ENCODE measurements at places on chromosomes 2 and 18.

DNA sequence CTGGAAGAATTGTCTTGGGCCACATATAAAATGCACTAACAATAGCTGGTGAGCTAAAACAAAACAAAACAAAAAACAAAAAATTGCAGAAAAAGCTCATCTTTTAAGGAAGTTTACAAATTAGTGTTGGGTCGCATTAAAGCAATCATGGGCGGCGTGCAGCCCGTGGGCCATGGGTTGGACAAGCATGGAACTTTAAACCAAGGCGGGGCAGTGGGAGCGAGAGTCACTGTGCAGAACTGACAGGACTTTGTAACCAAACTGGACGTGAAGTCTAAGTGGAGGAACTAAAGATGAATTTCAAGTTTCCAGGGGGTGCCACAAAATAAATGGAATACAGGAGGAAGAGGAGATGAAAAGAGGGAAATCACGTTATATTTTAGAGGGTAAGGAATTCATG, 80.7 kb downstream of the PSMG2 start:
- no peak for DNase-seq

GRCh38 chr2:106734165-106734564, 151.8 kb downstream of the ST6GAL2 start:
- no peak for DNase-seq

DNA sequence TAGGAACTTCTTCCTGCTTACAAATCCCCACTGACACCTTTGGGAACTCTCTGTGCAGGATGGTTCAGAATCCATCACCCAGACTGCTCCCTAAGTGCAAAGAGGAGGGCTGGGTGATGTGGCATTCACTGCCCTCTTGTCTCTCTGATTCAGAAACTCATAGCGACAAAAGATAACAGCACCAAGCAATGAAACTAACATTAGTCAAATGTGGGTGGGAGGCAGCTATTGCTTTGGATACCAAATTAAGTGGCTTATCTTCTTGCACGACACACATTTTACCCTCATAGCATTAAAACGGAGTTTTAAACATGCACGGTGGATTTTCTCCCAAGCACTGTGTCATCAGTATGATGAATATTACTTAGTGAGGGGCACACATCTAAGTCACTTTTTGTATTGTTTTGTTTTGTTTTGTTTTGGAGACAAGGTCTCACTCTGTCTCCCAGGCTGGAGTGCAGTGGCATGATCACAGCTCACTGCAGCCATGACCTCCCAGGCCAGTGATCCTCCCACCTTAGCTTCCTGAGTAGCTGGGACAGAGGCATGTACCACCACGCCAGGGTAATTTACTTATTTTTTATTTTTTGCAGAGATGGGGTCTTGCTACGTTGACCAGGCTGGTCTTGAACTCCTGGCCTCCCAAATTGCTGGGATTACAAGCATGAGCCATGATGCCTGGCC, 40.9 kb upstream of the NEB start:
- no peak for DNase-seq

GRCh38 chr2:106032676-106033075, 161.4 kb downstream of the UXS1 start:
- no peak for DNase-seq

DNA sequence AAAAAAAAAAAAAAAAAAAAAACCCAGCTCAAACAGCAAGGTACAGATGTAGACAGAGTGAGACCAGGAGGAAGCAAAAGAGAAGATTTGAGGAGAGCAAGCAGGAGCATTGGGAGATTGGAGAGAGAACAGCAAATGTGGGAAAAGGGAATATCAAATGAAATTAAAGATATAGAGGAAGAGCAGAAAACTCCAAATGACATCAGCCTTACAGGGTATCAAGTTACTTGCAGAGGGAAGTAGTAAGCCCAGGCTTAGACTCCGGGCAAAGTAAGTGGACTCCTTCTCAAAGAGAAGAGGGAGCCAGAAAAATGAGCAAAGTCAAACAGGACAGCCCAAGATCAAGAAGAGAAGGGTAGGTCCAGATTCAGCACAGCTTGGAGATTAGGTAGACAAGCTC, 93.3 kb upstream of the PPP1CB start:
- DNase-seq, result no peak

GRCh38 chr2:173090973-173091660, 15.5 kb downstream of the MAP3K20 start:
- DNase-seq, result no peak
